Melanocyte of skin (primary cell): ENCODE measurements at places on chromosomes 4 and X. TPM values are rescaled to one million over a fixed set of nuclear protein-coding genes. Genes with fewer than 3 reads are reported as not detected.

CCDC149 gene
- total RNA-seq, result 2.2 and 2.7 TPM in 2 replicates

GABRB1 gene
- total RNA-seq, result not detected in 2 replicates

USP17L28 gene
- total RNA-seq, result not detected in 2 replicates

ELF4 gene
- total RNA-seq, result 5.6 and 7.0 TPM in 2 replicates
